Glomerular endothelial cell (primary cell): ENCODE measurements at places on chromosomes 3 and 15. TPM values are rescaled to one million over a fixed set of nuclear protein-coding genes. Genes with fewer than 3 reads are reported as not detected.

- DNase-seq: no peak
Observed at GRCh38 chr3:102215166-102215565, 219.6 kb upstream of the ZPLD1 start.

DNA sequence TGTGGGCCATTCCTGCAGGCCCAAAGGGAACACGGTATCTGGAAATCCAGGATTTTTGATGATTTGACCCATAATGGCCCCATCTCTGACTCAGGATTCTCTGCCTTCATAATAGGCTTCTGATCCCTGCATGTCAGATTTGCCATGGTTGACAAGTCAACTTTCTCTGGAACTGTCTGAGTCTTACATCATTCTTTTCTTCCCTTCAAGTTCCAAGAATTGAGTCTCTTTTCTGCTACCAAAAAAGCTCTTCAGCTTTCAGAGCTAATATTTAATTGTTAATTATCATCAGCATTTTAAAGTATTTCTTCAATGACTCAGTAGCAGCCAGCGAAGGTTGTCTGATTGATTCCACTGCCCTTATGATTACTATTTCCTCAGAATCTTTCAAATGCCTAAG, 244.4 kb upstream of the COL8A1 start:
- DNase-seq: no peak

DNA sequence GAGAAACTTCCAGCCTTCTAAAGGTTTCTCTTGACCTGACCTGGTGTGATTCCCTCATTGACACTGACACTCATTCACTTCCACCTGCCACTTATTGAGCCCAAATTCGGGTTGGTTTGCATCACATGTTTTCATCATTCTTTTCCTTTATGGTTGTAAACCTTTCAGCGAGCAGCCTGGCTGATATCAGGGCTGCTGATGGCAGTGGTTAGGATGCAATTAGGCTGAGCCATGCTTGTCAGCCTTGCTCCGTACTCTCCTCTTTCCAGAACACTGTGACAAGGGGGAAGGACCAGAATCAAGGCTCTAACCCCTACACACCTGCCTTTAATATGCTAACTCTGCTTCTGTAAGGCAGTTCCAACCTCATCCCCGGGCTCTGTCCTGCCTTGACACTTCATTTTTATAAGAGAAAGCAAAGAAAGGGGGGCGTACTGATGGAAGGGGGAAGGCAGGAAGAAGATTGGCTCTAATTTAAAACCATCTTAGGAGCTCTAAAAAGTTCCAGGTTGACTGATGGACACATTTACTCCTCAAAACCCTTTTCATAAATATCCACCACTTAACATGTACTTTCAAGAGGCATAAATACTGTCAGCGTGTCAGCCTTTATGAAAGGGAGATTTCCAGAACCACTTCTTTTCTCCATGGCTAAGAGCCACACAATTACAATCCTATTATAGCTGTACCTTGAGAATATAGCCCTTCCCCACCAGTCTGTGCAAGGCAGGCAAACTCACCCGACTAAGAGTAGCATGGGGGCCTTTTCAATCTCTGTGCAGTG, 5.7 kb downstream of the NMNAT3 start:
- DNase-seq: no peak

- no peak for DNase-seq
Observed at GRCh38 chr15:35546511-35547381, 781 bp upstream of the DPH6 start.

Gene RBP2
- not detected in 2 replicates for total RNA-seq
